T-helper 17 cell (primary cell): ENCODE measurements at places on chromosomes 7 and 10.

DNA sequence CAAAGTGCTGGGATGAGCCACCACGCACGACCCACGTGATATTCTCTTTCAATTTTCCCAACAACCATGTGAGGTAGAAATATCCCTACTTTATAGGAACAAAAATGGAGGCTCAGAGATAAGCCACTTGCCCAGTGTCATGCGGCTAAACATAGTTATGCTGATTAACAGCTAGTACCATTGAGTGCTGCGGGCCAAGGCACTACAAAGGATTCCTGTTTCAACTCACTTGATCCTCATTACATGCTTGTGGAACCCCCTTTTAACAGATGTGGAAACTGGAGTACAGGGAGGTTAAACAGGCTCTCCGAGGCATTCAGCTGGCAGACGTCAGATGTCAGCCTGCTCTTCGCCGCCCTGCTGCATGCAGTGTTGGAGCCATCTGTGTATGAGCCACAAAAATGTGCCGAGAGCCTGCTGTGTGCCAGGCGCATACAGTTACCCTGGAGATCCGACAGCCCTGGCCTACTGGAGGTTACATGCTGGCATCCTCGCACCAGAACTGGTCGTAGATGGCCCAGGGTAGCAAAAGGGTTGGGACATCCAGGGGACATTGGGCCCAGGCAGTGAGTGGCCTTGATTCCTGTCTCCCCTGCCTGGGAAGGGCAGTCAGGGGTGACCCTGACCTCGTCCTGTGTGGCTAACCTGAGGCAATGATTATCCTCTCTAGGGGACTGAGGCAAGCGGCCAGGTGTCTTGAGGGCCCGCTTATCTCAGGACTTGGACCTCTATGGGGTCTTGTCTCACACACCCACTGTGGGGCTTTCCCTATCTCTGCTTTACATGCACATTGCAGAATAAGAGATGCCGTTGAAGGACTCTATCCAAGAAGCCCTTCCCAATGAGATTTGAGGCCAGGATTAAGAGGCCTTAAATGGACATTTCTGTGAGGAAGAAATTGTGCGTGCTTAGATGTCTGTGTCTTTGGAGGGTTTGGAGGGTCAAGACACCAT, 18.5 kb upstream of the SRGN start:
- DNase-seq: no peak

- DNase-seq: no peak
These were observed 31.2 kb downstream of the EBF3 start for GRCh38 chr10:129932751-129933433.

DNA sequence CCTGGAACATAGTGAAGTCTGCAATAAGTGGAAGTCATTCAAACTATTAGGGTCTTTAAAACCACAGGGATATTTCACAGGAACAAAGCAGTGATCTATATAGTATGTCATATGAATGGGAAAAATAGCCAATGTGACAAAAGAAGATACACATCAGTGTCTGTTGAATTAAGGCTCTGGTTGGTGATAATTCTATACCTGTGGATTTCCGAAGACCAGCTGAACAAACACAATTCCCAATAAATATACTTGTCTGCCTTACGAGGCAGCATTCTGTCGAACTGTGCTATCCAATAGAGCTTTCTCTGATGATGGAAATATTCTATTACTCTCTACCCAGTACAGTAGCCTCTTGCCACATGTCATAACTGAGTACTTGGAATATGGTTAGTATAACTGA, 55.9 kb upstream of the CAV2 start:
- no peak for DNase-seq

DNA sequence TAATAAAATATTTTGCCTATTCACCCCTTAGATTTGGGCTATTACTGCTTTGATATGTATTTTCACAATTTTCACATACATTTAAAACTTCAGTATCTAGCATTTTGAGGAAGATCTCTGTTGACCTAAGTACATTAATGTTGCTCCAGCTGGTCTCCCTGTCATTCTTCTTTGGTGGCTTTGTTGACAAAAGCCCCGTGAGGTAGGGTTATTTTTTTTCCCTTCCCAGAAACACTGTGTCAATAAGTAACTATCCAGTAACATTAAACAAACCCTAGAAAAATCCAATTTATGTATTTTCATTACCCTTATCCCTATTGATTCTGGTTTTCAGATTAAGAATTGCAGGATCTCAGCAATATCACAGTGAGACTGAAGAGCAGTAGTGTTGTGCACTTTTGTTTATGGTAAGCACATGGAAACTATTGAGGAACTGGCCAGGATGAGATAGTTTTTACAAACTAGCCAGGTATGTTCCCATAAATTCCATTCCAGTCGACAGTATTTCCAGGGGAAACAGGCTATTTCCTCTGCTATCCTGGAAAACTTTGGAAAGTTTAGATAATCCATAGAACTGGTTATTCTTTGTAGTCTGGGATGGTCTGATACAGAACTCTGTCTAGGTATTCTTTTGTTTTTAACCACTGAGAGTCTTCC, 198.2 kb downstream of the PON1 start:
- no peak for DNase-seq

DNA sequence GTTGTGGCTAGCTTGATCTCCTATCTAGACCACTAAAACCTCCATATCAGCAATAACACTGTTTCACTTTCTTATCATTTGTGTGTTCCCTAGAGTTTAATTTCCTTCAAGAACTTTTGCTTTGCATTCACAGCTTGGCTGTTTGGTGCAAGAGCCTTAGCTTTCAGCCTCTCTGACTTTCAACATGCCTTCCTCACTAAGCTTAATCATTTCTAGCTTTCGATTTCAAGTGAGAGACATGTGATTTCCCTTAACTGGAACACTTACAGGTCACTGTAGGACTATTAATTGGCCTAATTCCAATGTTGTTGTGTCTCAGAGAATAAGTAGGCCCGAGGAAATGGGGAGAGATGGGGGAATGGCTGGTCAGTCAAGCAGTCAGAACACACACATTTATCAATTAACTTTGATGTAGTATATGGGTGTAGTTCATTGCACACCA, 10.6 kb upstream of the BPGM start:
- no peak for DNase-seq

DNA sequence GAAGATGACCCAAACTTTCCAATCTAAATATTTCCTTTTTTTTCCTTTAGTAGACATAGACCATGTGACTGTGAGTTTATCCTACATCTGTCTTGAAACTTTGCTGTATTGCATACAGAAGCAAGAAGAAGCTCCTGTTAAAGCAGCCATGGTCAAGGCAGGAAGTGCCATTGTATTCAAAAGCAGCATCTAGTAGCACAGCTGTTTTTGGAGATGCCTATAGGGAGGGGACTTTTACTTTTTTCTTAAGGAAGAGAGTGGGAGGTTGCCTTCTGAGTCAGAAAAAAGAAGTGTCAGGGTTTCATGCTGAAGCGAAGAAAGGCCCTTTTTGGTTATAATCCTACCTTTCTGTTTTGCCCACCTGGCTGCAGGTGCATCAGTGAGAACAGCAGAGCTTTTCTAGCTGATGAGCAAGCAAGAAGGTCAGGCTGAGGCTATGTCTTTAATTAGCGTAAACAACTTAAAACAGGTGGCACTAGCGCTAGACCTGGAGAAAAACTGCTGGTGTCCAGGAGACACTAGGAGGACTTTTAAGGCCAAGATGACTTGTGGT, 234.1 kb upstream of the AGK start:
- DNase-seq: no peak

GRCh38 chr10:71538608-71539260, 142.0 kb downstream of the CDH23 start:
- DNase-seq: no peak

DNA sequence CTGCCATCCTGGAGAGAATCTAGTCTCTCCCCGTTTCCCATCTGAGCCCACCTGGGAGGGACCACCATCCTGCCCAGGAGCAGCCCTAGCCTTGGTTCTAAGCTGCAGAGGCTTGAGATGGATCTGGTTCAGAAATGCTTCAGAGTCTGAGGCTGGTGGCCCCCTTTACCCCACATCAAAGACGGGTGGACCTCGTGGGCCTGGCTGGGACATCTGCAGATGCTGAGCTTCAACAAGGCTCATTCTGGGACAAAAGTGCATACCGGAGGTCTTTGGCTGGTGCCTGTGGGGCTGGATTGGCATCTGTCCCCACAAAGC, 4.9 kb upstream of the IRF5 start:
- DNase-seq: no peak

GRCh38 chr10:21732067-21732772, 198.2 kb downstream of the MLLT10 start:
- no peak for DNase-seq

DNA sequence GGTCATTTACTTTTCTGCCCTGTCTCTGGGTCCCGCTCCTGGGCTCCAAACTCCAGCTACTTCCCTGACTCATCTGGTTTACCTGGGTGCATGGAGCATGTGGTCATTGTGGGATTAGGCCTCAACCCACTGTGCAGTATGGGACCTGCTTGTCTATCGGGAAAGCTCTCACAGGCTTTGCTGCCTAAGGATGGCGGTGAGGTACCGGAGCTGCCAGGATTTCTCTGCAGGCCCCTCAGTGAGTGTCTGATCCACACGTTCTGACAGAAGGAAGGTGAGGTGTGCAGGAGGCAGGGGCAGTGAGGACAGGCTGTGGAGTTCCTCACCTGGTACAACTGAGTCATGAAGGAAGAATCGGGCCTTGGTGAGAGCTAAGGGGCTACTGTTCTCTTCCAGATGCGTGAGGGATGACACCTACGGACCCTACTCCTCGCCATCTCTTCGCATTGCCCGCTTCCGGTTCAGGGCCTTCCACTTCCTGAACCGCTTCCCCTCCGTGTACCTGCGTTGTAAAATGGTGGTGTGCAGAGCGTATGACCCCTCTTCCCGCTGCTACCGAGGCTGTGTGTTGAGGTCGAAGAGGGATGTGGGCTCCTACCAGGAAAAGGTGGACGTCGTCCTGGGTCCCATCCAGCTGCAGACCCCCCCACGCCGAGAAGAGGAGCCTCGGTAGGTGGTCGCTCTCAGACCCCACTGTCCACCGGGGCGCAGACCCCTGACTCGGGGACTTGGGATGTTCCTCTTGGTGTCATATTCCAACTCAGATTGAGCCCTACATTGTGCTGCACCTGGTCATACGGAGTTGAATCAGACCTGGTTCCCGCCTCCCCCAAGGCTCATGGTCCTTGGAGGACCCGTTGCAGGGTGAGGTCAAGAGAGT, 56.7 kb downstream of the C10orf120 start:
- DNase-seq: no peak

GRCh38 chr10:69901628-69902505, 100.2 kb downstream of the COL13A1 start:
- DNase-seq: no peak

DNA sequence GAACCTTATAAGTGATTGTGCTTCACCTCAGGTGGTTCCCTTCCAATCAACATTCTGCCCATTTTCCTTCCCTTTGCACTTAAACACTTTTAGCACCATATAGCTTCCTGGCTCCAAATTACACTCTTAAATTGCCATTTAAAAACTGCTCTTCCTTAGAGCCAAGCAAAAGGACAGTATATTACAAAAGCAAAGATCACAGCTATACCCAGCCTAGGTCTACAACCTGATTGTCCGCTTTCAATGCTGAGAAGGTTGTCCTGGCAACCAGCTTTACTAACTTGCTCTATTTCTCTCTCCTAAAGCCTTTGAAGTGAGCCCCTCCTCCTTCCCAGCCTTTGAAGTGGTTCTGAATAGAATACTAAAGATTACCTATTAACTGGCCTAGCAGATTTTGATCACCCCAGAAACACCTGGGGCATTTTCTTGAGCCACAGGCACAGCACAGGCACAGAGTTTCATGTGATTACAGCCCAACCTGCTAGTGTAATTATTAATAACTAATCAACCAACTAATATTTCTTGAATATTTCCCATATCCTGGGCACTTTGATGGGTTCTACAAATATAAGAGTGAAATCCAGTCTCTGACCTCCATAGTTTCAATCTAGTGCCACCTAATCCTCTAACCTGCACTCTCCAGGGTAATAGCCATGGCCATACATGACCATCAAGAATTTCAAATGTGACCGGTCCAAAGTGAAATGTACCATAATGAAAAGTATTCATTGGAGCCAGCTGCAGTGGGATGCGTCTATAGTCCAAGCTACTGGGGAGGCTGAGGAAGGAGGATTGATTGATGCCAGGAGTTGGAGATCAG, 63.6 kb upstream of the TRIM24 start:
- DNase-seq: no peak

- no peak for DNase-seq
These were observed 478.5 kb downstream of the KIF20B start for GRCh38 chr10:90179696-90180407.

DNA sequence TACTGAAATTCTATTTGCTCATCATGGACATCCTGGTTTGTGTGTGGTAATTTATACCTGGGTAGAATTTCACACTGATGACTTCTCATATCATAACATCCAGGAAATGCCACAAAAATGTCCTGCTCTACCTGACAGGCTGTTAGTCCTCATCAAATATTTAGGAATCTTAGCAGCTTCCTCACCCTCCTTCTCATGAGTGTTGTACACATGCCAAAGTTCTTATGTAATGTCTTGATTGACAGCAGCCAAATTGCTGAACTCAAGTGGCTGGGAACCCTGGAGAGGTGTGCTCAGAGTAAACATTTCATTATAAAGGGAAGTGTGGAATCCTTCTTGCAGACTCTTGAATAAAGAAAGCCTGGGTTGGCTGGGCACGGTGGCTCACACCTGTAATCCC, 8.9 kb downstream of the EEPD1 start:
- no peak for DNase-seq

GRCh38 chr7:26699766-26700165, 164.6 kb downstream of the SKAP2 start:
- no peak for DNase-seq

GRCh38 chr10:123993534-123994416, 99.6 kb downstream of the CHST15 start:
- DNase-seq: no peak

GRCh38 chr10:119829429-119829828, 43.2 kb downstream of the MCMBP start:
- DNase-seq: no peak

GRCh38 chr7:6553448-6554044, 2.3 kb upstream of the GRID2IP start:
- DNase-seq: no peak

- no peak for DNase-seq
These were observed 258.5 kb downstream of the HDAC9 start for GRCh38 chr7:18753972-18754610.

GRCh38 chr10:131437556-131438475, 126.3 kb upstream of the TCERG1L start:
- no peak for DNase-seq

GRCh38 chr7:141949911-141950310, 3.1 kb upstream of the CLEC5A start:
- no peak for DNase-seq

GRCh38 chr7:46195934-46196333, 274.9 kb upstream of the IGFBP3 start:
- no peak for DNase-seq

GRCh38 chr7:106071356-106071998, 40.6 kb downstream of the SYPL1 start:
- no peak for DNase-seq
